Activated CD4-positive, alpha-beta T cell treated with anti-CD3 and anti-CD28 coated beads, Interleukin-2, amount 10 ng/mL, durations not matched to agents 7 days and 5 days (primary cell): ENCODE measurements at places on chromosomes 13 and 19. TPM values are rescaled to one million over a fixed set of nuclear protein-coding genes. Genes with fewer than 3 reads are reported as not detected.

The C19orf85 gene
- total RNA-seq: not detected

The ZNF506 gene
- total RNA-seq: 26.7 TPM

The ZNF730 gene
- total RNA-seq: 1.3 TPM

The PRSS57 gene
- not detected for total RNA-seq

The SGCG gene
- not detected for total RNA-seq

The FGF21 gene
- total RNA-seq: not detected

The CYP2A7 gene
- total RNA-seq: not detected

The CERS4 gene
- 26.7 TPM for total RNA-seq

The LIM2 gene
- not detected for total RNA-seq

The SLITRK5 gene
- not detected for total RNA-seq

The OR7C1 gene
- total RNA-seq: not detected

The PDS5B gene
- total RNA-seq: 92.3 TPM

The CNFN gene
- not detected for total RNA-seq

The DENND1C gene
- total RNA-seq: 104 TPM

The PLK5 gene
- not detected for total RNA-seq

The FBXO17 gene
- total RNA-seq: 0.35 TPM

The LILRA1 gene
- not detected for total RNA-seq

The PPM1N gene
- 0.82 TPM for total RNA-seq

The ICAM5 gene
- total RNA-seq: 0.12 TPM

The FCER2 gene
- 0.30 TPM for total RNA-seq

The LILRB1 gene
- not detected for total RNA-seq

The ZNF575 gene
- total RNA-seq: 6.2 TPM

The YJEFN3 gene
- 12.8 TPM for total RNA-seq

The FXYD5 gene
- total RNA-seq: 455 TPM

The SMIM44 gene
- total RNA-seq: not detected

The DACT3 gene
- 0.42 TPM for total RNA-seq

The RASGRP4 gene
- 3.8 TPM for total RNA-seq

The CEACAM20 gene
- total RNA-seq: not detected

The CC2D1A gene
- total RNA-seq: 36.5 TPM

The NLRP7 gene
- not detected for total RNA-seq

The CEACAM21 gene
- total RNA-seq: 72.0 TPM

The CEACAM19 gene
- total RNA-seq: 0.23 TPM

The DIRAS1 gene
- total RNA-seq: not detected

The PRODH2 gene
- not detected for total RNA-seq

The ZNF841 gene
- total RNA-seq: 27.9 TPM

The CGB8 gene
- total RNA-seq: not detected

The CRX gene
- total RNA-seq: not detected

The RGL3 gene
- not detected for total RNA-seq

The LTBP4 gene
- 75.7 TPM for total RNA-seq

The AXL gene
- 0.20 TPM for total RNA-seq

The PLPPR3 gene
- total RNA-seq: not detected

The C1QTNF9 gene
- total RNA-seq: not detected

The HS6ST3 gene
- not detected for total RNA-seq

The CD22 gene
- total RNA-seq: not detected

The FXYD1 gene
- 1.8 TPM for total RNA-seq

The SPTBN4 gene
- 0.50 TPM for total RNA-seq

The SBK3 gene
- total RNA-seq: not detected

The CCDC61 gene
- 26.5 TPM for total RNA-seq

The TYROBP gene
- total RNA-seq: not detected

The ZNF836 gene
- total RNA-seq: 21.7 TPM

The NRTN gene
- 0.37 TPM for total RNA-seq

The DBP gene
- 24.1 TPM for total RNA-seq

The UGGT2 gene
- not detected for total RNA-seq

The SLC7A10 gene
- not detected for total RNA-seq

The ZNF709 gene
- 2.2 TPM for total RNA-seq

The AMER2 gene
- not detected for total RNA-seq
